Posterior cingulate gyrus (tissue), 11 donors: ENCODE measurements at places on chromosomes 5 and 9.

- DNase-seq, result no peak
Observed at GRCh38 chr9:36132086-36132485, 4.4 kb upstream of the GLIPR2 start.

- no peak for DNase-seq
Observed at GRCh38 chr9:79390077-79390698, 181.6 kb upstream of the TLE4 start.

GRCh38 chr5:1297243-1297642 is 2.4 kb upstream of the TERT start:
- no peak for DNase-seq

GRCh38 chr9:79575547-79575946 is 3.8 kb downstream of the TLE4 start:
- DNase-seq, result no peak

DNA sequence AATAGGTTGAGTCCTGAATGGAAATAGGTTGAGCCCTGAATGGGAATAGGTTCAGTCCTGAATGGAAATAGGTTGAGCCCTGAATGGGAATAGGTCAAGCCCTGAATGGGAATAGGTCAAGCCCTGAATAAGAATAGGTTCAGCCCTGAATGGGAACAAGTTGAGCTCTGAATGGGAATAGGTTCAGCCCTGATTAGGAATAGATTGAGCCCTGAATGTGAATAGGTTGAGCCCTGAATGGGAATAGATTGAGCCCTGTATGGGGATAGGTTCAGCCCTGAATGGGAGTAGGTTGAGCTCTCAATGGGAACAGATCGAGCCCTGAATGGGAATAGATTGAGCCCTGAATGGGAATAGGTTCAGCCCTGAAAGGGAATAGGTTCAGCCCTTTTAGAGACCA is 590.8 kb upstream of the ADAMTS16 start:
- no peak for DNase-seq

- DNase-seq, result no peak
Observed at GRCh38 chr9:110545705-110546104, 33.8 kb downstream of the SVEP1 start.

GRCh38 chr5:56328753-56329560 is 95.8 kb upstream of the ANKRD55 start:
- DNase-seq, result no peak

DNA sequence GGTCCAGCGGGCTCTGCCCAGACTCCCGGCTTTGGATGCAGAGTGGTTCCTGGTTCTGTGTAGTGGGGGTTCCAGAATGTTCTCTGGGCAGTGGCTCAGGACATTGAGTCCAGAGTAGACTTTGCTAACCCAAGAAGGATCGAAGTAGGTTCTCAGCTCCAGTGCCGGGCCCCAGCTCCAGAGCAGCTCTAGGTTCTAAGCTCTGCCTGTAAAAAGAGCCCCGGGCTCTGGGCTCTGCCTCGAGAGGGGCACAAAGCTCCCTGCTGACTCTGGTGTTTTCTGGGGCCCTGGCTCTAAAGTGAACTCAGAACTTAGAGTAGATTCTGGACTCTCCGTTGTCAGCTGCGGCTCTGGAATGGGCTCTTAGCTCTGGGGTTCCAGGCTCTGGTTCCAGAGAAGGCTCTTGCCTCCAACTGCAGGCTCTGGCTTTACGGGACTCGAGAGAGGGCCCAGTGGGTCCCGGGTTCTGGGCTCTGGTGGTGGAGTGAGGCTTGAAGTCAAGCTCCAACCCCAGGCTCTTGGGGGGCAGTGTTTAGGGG is 414 bp downstream of the WDR38 start:
- no peak for DNase-seq

- no peak for DNase-seq
Observed at GRCh38 chr9:133604214-133604613, 5.0 kb downstream of the FAM163B start.

DNA sequence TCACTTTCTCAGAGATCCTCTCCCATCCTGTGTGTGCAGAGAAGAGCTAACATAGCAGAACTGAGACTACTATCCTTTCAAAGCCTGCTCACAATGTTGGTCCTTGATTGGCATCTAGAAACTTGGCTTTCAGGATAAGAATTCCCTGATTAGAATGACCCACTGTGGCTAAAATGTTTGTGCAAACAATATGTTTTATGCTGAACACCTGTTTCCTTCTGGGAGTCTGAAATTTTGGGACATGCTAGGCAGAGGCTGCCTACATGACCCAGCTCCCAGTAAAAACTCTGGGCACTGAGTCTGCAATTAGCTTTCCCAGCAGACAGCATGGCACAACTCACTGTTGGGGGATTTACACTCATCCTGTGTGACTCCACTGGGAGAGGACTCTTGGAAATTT is 78.9 kb downstream of the CFAP95 start:
- DNase-seq, result no peak

- DNase-seq, result no peak
Observed at GRCh38 chr5:151678713-151679112, 8.0 kb downstream of the SPARC start.

DNA sequence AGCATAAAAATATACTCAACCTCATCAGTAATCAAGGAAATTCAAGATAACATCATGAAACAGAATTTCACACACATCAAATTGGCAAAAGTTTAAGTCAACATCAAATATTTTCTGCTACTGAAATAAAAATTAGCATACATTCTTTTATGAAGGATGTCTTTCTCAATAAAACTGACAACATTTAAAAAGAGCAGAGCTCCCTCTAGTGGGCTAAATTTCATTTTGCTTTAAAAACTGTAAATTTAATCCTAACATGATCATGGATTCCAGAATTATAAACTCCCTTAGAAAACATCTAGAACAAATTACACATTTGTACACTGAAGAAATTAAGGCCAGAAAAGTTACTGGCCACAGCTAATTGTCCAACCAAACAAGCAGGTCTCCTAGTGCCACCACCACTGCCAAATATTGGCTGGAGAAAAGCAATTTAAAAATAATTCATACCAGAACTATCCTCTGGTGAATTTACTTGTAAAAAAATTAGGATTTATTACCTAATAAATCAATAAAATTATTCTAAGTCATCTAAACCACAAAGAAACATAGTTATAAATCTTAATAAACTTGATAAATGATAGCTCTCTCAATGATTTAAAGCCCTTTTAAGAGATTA is 31.2 kb downstream of the DEPDC1B start:
- DNase-seq, result no peak

DNA sequence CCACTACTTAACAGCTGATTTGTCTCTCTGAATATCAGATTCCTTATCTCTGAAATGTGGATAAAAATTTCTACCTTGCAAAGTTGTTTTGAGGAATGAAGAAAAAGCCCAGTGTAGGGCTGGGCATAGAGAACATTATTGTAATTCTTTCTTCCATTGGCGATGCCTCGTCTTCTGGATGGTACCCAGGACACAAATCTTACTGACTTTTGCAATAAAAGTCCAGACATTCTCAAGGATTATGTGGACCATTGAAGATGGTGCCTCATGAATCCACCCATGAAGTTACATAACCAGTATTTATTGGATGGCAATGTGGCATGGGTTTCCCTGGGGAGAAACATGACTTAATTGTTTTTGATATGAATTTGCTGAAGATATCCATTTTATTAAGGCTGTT is 33.1 kb downstream of the NNT start:
- DNase-seq, result no peak

- no peak for DNase-seq
Observed at GRCh38 chr9:7613931-7614330, 185.6 kb downstream of the DMAC1 start.

GRCh38 chr5:41903382-41903891 is 707 bp upstream of the RIMOC1 start:
- no peak for DNase-seq

- no peak for DNase-seq
Observed at GRCh38 chr9:128109050-128109709, 18.3 kb downstream of the PTGES2 start.

DNA sequence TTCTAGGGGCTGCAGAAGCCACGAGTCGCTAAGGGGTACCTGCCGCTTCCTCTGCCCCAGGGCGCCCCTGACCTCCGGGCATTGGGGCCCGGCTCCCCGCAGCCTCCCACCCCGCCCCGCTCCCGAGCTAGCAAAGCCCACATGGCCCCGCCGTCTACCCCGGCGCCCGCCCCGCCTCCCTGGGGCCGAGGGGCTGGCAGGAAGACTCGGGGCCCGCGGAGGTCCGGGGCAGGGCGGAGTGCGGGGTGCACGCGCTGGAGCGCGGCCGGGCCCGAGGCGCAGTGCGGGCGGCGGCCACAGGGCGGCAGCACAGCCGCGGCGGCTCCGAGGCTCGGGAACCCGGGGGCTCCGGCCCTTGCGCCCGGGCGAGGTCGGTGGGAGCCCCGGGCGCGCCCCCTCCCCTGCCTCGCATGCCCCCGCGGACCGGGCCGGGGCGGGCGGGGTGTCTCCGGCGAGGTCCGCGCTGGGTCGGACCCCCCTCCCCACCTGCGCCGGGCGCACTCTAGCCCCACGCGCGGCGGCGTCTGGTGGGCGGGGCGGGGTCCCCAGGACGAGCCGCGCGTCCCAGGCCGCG is 6.7 kb downstream of the NRARP start:
- no peak for DNase-seq

- peak; percentile 12 for DNase-seq
Observed at GRCh38 chr5:161547738-161548486, 1.4 kb upstream of the GABRB2 start.

- DNase-seq, result no peak
Observed at GRCh38 chr5:84589926-84590325, 205.2 kb upstream of the EDIL3 start.

DNA sequence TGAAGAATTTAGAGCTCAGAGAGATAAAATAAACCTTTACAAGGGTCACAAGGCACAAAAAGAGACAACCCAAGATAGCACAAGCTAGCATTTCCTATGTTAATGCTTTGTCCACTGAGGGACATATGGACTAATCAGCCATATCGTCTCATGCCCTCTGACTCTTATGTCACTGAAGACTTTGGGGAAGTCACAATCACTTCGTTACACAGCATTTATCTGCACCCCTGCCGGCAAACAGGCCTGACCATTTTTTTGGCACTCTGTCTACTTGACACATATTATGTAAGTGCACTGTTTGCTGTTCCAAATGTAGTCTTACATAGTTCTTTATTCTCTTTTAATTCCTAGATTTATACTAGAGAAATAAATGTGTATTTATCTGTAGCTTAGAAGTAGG is 13.9 kb upstream of the BNC2 start:
- DNase-seq, result no peak

- DNase-seq, result peak; percentile 81
Observed at GRCh38 chr9:135068776-135069415, 18.6 kb upstream of the OLFM1 start.

- no peak for DNase-seq
Observed at GRCh38 chr9:86368871-86369521, 14.8 kb upstream of the TUT7 start.

- no peak for DNase-seq
Observed at GRCh38 chr5:108700930-108701329, 46.8 kb upstream of the FER start.

DNA sequence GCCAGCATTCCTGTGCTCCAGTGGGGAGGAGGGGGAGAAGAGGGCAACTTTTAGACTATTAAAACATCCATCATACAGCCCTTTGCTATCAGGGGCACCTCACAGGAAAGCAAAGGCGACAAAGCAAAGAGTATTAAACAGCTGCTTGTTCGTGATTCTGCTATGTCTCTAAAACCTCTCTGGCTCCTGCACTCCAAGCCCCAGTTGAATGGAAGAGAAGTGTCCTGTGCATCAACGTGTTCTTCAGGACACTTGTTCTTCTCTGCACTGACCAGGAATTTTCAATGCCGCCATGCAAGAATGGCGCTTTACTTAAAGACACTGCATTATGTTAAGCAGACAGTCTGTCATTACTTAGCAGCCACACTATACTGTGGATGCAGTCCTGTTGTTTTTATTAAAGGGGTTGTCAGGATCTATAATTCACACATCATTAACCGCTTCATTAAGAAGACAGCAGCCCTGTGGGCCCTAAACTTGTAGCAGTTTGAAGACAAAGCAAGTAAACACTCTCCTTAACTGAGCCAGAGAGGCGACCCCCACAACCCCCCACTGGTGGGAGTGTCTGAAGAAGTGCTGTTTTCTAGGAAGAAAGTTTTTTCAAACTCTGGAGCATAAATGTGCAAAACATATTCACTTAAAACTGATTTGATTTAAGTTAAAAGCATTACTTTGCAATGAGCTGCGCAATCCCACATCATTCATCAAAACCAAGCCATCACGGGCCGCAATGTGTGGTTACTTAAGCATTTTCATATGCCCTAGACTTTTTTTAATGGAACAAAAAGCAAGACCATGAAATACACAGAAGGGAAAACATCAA is 164.5 kb downstream of the ZNF608 start:
- DNase-seq, result no peak
